Left kidney (tissue), 8 donors: ENCODE measurements at places on chromosomes 3 and 15. TPM values are rescaled to one million over a fixed set of nuclear protein-coding genes. Genes with fewer than 3 reads are reported as not detected.

DNA sequence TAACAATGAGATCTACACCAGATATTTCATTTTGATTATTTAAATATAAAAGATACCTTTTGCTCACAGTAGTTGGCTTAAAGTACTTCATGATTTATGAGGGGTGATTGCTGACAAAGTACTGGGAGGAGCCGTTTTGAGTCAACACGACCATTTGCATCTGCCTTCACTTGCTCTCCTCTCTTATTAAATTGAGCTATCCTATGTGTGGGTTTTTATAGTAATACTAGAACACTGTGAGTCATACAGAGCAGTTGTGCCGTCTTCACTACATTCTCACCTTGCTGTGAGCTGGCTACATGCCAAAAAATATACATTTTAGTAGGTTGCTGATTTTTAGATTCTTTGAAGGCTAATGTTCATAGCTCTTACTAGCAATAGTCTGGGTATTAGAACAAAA lies 161.2 kb downstream of the ALCAM start:
- DNase-seq = no peak

DNA sequence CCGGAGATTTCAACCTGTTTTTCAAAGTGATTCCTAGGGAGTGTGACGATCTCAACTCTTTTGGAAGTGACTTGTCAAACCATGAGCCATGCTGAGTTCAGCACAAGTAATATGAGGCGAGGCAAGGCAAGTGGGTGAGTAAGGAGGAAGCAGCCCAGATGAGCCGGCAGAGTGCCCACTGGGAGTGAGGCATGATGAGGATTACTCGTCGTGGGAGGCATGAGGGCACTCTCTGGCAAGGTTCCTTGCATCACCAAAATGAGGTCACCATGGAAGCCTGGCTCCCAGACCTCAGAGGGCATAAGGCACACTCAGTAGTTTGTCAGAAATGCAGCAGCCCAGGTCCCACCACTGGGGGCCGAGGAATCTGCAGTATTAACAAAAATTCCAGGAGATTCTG lies 636.1 kb downstream of the MAGI1 start:
- no peak for DNase-seq

- no peak for DNase-seq
These were observed 21.8 kb upstream of the KCNMB2 start for GRCh38 chr3:178514401-178514800.

- DNase-seq = no peak
These were observed 76.7 kb upstream of the ADAMTS9 start for GRCh38 chr3:64764386-64764929.

ILDR1 gene
- 7.4 TPM for polyA plus RNA-seq

GRCh38 chr3:179265092-179265491 lies 14.2 kb upstream of the KCNMB3 start:
- DNase-seq = no peak

DNA sequence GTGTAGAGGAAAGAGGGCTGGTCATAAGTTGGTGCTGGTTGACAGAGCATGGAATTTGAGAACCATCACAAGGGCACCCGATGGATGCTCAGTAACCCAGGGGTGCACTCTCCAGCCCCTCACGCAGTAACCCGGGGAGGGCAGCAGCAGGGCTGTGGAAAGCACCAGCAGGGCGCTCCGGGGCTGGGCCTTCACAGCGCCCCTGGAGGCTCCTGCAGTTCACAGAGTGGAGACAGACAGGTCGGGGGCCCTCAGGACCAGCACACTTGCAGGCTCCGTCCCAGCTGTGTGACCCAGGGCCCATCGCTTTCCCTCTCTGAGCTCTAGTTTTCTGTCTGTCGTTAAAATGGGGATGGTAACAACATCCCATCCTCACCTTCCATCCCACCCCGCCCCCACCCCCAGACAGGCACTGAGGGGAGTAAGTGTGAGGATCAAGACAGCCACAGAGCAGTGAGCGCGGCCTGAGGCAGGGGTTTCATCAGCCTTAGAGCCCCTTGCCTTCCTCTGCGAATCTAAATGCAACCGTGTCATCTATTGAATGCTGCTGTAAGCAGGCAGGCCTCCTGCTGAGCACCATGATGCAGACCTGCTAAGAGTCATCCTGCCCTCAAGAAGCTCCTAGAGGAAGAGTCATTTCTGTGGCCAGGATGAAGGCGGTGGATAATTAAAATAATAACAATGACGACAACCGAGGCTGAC lies 90.2 kb upstream of the LINGO1 start:
- DNase-seq = no peak

SORD gene
- 41.2 TPM for polyA plus RNA-seq

GRCh38 chr3:141452773-141453172 lies 34.1 kb upstream of the RASA2 start:
- no peak for DNase-seq

DNA sequence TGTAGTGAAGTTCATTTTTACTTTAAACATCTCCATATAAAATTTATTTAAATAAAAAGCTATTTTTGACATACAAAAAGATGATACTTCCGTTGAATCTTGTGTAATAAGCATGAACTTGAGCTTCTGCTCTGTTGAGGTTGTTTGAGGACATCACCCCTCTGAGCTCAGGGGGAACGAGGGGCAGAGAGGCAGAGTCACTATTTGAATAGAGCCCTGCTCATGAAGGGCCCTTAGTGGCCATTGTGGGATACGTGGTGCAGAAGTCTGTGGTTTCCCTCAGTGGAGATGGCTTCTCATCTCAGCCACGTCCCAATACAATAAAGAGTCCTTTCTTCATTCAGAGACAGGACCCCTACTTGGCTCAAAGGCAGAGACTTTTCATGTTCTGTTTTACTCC lies 10.6 kb downstream of the CEMIP start:
- DNase-seq = no peak
